Activated T-cell treated with anti-CD3 and anti-CD28 coated beads, Interleukin-2, amount 50 U/mL, for 72 hours (primary cell): ENCODE measurements at places on chromosomes 1 and 21.

DNA sequence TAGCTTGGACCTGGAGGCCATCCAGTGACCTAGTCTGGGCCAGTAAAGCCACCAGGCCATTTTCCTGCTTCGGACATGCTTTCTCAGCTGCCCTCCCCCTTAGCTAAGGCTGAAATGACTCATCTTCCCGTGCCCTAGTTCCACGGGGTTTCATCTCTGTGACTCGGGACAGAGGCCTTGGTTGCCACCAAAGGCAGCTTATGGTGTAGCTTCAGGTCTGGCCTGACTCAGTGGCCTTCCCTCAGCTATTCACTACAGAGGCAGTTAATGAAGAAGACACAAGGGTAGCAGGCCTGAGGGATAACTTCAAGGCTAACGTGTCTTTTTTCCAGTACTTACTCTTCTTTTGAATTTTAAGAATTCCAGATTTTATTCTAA is 82.4 kb downstream of the PBX1 start:
- no peaks in the 10 kb centered on the region for H3K27me3 ChIP-seq
- H3K4me1 ChIP-seq: no peaks in the 10 kb centered on the region
- H3K27ac ChIP-seq: no peak overlapping the region
- DNase-seq: no peak

DNA sequence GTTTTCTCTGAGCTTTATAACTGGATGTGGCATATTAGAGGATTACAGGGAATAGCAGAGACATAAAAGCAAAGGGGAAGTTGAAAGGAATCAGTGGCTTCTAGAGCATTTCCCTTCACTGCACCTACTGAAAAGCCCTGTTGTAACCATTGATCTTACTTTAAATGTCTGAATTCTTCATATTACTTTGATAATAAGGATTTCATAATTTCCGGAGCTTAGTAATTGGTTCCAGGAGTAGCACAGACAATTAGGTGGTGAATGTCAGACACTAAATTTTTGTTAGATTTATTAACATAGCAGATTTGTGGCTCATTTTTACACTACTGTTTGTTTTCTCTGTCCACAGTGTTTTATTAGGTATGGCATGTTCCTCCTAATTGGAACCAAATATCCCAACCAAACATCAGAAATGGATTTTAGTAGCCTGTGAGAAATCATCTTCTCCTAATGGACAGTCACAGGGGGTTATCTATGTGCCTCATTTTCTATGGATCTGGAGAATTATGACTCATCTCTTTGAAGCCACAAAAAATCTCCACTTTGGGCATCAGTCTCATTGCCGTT is 100.5 kb downstream of the GIPC2 start:
- no peak overlapping the region for H3K4me3 ChIP-seq
- H3K27me3 ChIP-seq: no peaks in the 10 kb centered on the region
- H3K4me1 ChIP-seq: peaks cover 12% of the 10 kb centered on the region
- H3K27ac ChIP-seq: no peak overlapping the region
- DNase-seq: no peak
- H3K36me3 ChIP-seq: no peaks in the 10 kb centered on the region

DNA sequence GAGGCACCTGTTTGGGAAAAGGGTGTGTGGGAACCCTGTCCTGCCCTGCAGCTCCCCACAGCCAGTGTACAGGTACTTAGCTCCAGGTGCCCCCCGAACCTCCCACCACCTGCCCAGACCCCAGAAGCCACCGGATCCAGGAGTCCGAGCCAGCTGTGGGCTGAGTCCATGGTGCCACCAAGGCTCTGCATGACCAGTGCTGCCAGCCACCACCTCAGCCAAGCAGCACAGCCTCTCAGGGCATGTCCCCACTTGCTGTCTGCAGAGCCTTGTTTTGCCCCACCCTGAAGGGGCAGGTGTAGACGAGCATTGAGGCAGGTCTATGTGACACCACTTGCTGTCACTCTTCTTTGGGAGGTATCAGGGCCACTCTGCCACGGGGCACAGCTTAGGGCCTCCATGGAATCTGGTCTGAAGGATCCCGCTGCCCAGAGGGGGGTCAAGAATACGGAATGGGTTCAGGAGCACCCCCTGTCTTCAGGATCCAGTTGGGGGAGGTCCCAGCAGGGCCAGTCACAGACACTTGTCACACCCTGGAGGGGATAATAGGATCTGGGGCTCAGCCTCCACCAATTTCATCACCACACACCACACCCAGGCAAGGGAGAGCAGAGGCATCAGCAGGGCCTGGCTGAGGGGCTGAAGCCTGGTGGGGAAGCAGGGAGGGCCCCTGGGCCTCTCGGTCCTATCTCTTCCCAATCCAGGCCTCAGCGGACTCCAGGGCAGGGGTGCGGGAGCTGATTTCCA is 27.7 kb downstream of the ARHGEF19 start:
- DNase-seq: no peak
- peaks cover 6% of the 10 kb centered on the region for H3K4me1 ChIP-seq
- H3K4me3 ChIP-seq: no peak overlapping the region

DNA sequence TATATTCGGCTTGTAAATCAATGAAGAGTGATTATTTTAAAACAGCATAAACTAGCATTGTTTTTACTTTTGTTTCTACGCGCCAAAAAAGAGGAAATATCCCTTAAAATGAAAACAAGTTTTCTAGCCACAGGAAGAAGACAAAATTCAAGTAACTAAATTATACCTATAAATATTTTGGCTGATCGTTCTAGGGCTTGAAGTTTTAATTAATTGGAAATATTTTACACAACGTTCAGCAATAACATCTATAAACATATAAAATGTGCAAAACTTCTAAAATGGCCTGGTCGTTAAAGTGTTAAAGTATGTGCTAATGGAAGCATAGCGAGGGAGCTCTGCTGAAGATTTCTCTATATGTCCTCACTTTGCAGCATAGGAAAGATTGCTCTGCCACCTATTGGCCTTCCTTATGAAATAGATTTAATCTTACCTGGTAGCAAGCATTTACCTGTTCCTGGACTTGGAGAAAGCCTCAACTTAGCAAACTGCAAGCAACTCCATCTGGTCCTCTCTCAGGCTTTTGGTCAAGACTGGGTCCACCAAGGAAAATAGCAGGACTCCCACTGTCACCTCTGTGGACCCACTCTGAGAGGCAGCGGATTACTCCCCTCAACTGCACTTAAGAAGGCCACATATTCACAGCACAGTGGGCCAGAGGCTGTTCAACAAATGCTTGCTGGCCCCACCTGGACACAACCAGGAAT is 351.3 kb upstream of the RUNX1 start:
- peak overlapping the region; percentile 57 for H3K4me3 ChIP-seq
- peaks cover 31% of the 10 kb centered on the region for H3K4me1 ChIP-seq
- H3K27ac ChIP-seq: no peak overlapping the region

DNA sequence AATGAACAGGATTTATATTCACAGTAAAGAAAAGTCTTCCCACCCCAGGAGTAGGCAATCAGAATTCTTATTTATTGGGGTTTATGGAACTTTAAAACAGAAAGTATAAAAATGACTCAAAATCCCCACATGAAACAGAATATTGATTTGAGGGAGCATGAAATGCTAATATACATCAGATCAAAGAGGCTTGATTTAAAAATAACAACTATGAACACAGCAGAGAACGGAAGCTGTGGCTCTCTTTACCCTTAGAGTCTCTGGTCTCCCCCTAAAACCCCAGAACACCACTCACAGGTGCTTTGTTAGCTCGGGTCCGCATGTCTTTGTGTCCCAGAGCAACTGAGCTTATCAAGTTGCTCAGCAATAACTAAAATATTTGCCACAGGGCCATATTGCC is 31.2 kb upstream of the FASLG start:
- peak overlapping the region; percentile 30 for H3K4me3 ChIP-seq
- DNase-seq: no peak
- H3K27me3 ChIP-seq: peaks cover 9% of the 10 kb centered on the region
- no peak overlapping the region for H3K27ac ChIP-seq
- H3K4me1 ChIP-seq: peaks cover 49% of the 10 kb centered on the region
- peaks cover 3% of the 10 kb centered on the region for H3K36me3 ChIP-seq

DNA sequence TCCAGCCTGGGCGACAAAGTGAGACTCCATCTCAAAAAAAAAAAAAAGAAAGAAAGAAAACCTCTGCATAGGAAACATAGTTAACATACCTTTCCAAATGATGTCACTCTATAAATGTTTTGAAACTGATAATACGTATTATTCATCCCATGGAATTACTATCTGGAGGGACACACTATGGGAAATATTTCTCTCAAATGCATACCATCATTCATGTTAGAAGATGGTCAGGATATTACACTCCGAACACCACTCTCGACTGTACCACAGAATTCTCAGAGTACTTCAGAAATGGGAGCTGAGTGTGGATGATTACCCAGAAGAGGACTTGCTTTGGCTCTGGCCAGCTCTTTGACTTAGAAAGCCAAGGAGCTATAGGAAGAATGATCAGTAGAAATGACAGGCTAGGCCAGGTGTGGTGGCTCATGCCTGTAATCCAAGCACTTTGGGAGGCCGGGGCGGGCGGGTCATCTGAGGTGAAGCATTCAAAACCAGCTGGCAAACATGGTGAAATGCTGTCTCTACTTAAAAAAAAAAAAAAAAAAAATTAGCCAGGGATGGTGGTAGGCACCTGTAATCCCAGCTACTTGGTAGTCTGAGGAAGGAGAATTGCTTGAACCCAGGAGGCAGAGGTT is 5.2 kb upstream of the LIN28A start:
- H3K4me1 ChIP-seq: peaks cover 17% of the 10 kb centered on the region
- H3K27ac ChIP-seq: no peak overlapping the region
- peaks cover 31% of the 10 kb centered on the region for H3K27me3 ChIP-seq
- DNase-seq: no peak

GRCh38 chr1:13628218-13628617 is 44.6 kb downstream of the PDPN start:
- no peak for DNase-seq
- H3K4me3 ChIP-seq: no peak overlapping the region
- peaks cover 3% of the 10 kb centered on the region for H3K36me3 ChIP-seq
- no peaks in the 10 kb centered on the region for H3K4me1 ChIP-seq
- H3K27me3 ChIP-seq: no peaks in the 10 kb centered on the region

DNA sequence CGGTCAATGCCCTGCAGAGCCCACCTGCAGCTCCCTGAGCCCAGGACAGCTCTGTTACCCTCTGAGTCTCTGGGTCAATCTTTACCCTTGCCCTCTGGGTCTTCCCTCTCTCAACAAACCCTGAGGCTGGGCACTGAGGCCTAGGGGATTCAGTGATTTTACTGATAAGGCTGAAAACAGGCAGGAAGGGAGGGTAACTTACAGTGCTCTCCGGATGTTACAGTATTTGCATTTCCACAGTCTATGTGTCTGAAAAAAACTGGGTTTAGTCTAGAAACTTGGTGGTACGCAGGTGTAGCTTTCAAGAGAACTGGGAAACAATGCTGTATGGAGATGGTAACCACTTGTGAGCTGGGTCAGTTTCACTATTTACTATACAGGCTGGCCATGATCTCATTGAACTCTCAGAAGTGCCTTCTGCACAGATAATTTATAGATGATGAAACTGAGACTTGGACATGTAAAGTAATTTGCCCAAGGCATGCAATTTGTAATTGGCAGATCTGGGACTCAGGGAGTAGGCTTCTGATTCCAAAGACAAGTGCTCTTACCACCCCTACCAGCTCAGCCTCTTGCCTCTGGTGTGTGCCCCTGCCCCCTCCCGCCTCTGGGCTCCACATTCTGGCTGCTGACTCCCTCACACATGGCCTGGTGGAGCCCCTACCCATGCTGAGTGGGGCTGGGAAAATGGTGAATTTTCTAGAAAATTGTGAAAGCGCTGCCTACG is 48.8 kb downstream of the TENT5C start:
- H3K4me1 ChIP-seq: peaks cover 76% of the 10 kb centered on the region
- peak overlapping the region; percentile 81 for H3K4me3 ChIP-seq
- peaks cover 3% of the 10 kb centered on the region for H3K36me3 ChIP-seq
- no peak for DNase-seq

DNA sequence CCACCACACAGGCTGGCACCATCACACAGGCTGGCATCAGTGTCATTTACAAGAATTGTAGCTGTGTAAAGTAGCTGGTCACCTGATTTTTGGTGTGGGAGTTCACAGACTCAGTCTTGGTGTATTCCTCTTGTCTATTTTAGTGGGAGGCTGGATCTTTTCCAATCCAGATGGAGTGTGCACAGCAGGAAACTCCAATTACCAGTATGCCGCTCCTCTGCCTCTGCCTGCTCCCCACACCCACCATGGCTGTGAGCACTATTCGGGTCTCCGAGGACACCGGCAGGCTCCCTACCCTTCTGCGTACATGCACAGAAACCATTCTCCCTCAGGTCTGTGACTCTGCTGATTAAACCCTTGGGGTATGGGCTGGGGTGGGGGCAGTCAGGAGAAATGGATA is 24.2 kb downstream of the TBX19 start:
- no peak overlapping the region for H3K27ac ChIP-seq
- H3K4me1 ChIP-seq: no peaks in the 10 kb centered on the region
- H3K4me3 ChIP-seq: no peak overlapping the region

GRCh38 chr1:168235548-168235885 is 9.7 kb downstream of the SFT2D2 start:
- peaks cover 18% of the 10 kb centered on the region for H3K36me3 ChIP-seq
- H3K27me3 ChIP-seq: no peaks in the 10 kb centered on the region
- DNase-seq: no peak
- H3K27ac ChIP-seq: peak overlapping the region; percentile 78

DNA sequence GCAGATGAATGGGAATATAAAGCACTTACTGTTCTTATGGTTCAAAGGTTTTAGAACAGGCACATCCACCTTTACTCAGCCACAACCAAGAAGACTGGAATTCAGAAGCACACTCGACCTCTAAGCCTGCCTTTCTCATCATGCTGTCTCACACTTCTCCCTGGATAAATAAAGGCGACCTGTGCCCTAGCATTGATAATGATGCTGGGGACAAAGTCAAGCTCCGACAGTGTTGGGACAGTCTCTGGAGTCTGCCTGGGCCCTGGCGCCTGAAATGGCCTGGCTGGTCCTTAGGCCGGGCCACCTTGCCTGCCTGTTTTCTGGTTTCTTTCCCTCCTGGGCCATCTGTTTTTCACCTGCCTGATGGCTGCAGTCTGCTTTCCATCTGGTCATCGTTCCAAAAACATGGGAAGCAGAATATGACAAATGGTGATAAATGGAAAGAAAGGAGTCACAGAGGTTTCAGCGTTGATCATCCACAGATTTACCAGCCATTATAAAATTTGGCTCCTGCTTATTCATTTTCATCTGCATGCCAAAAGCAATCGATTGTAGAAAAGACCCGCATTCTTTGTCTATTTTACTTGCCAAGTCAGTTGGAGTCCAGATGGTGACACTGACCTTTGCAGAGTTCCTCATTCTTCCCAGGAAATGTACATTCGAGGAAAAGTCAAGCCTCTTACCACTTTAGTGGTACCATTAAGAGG is 91.2 kb upstream of the KCNJ15 start:
- no peak overlapping the region for H3K4me3 ChIP-seq
- no peaks in the 10 kb centered on the region for H3K36me3 ChIP-seq
- H3K27ac ChIP-seq: no peak overlapping the region
- peaks cover 11% of the 10 kb centered on the region for H3K27me3 ChIP-seq

DNA sequence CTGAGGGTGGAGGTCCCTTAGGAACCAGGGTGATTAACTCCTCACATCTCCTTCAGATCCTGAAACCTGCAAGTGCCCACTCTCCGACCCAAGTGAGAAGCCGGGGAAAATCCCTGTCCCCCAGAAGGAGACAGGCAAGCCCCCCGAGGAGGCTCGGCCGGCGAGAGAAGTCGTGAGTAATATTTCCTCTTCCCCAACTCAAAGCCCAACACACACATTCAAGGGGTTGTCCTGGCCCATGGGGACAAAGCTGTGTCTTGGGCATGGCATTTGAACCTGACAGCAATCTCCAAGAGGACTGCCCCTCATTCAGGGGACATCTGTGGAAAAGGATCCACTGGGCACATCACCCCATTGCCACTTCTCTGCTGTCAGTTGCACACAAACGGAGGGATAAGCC is 23.6 kb downstream of the VASH2 start:
- no peak for DNase-seq
- H3K27me3 ChIP-seq: peaks cover 7% of the 10 kb centered on the region
- H3K36me3 ChIP-seq: no peaks in the 10 kb centered on the region
- H3K27ac ChIP-seq: no peak overlapping the region
